ENCODE measurements at places on chromosomes 3 and 15.

DNA sequence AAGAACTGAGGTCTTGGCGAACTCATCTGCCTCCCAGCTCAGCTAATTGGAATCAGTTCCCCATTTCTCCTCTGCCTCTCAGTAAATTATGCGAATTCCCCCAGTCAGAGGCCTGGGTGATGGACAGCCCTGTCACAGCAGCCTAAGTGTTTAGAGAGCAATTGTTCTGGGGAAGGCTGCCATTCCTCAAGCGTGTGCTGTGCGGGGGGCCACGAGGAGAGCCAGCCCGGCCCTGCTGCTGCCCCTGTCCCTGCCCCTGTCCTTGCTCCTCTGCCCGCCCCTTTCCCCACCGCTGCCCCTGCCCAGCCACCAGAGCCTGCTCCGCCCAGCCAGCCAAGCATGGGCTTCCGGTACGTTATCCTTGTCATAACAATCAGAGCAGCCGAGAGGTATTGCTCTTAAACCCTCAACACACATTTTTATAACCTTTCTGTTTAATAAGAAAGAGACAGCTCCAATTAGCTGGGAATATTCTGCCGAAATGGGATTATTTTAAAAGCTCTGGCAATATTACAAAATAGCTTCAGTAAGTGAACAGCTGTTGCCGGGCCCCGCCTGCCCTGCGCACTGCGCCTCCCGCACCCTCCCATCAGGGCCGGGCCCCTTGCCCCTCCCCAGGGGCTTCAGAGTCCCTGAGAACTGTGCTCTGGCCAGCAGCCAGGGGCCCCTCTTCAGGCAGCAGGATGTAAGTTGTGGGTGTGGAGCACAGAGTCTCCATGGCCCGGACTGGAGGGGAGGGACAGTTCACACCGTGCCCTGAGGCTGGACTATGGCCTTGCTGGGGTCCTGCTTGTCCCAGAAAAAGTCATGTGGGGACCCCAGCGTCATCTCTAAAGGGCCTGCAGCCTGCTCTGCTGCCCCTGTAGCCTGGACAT lies 12.4 kb upstream of the CACNA2D2 start:
- DNase-seq = no peak

DNA sequence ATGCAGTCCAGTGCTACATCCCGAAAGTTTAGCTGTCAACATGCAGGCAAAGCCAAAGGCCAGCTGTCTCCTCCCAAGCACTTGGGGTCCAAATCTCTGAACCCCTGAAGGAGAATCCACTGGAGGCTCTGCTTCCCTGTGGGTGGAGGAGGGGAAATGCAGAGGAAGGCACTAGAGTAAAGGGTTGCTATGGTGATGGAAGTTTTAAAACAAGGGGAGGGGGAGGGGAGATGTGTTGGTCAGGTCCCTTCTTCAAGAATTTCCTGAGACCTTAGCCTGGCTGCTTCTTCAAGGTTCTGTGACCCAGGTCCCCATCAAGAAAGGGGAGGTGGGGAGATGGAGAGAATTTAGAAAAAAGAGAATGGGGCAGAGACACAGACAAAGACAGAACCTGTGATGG lies 2.3 kb downstream of the CAMKV start:
- no peak for DNase-seq

GRCh38 chr3:136909187-136909586 lies 47.2 kb downstream of the NCK1 start:
- no peak for DNase-seq

DNA sequence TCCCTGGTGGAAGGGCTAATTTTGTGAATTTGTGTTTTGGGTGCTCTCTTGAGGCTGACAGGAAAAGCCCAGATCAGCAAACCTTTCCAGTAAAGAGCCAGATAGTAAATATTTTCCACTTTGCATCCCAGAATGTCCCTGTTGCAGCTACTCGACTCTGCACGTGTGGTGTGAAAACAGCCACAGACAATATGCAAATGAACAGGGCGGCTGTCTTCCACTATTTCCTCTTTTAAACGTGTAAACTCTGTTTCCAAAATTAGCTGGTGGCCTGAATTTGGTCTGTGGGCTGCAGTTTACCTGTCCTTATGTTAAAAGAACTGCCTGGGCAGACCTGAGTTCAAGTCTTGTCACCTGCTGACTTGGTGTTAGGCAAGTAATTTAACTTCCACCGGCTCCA lies 202.7 kb downstream of the EDEM1 start:
- DNase-seq = no peak

DNA sequence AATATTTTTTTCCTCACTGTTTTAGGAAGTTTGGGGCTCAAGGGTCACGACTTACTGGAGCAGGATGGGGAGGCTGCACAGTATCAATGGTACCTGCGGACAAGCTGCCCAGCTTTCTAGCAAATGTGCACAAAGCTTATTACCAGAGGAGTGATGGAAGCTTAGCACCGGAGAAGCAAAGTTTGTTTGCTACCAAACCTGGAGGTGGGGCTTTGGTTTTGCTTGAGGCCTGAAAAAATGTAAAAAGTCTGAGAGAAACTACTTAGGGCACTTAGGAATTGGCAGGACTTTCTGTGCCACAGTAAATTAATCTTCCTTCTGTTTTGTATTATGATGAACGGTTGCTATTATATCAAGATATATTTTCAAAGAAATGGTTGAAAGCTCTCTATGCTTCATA lies 95.1 kb upstream of the FGF7 start:
- DNase-seq = no peak

GRCh38 chr3:151604891-151605290 lies 128.8 kb upstream of the AADACL2 start:
- DNase-seq = no peak
